Articular chondrocyte of knee joint (primary cell): ENCODE measurements at places on chromosomes 11 and 22. TPM values are rescaled to one million over a fixed set of nuclear protein-coding genes. Genes with fewer than 3 reads are reported as not detected.

Gene UQCR10
- total RNA-seq, result 36.1 and 39.9 TPM in 2 replicates

Gene APLNR
- total RNA-seq, result not detected in 2 replicates

Gene ENTHD1
- under 0.01 TPM in 1 of 2 replicates, not detected in the other for total RNA-seq

Gene KCNQ1OT1
- total RNA-seq, result 6.4 and 8.1 TPM in 2 replicates

Gene SYCE3
- not detected in 2 replicates for total RNA-seq

Gene FBLN1
- 99.8 and 101 TPM in 2 replicates for total RNA-seq

Gene OPCML
- 0.26 and 0.65 TPM in 2 replicates for total RNA-seq

Gene TAF1D
- 178 and 254 TPM in 2 replicates for total RNA-seq

Gene CDC42BPG
- under 0.01 TPM in 2 replicates for total RNA-seq

Gene MALAT1
- total RNA-seq, result 22,250 and 24,202 TPM in 2 replicates

Gene NF2
- total RNA-seq, result 120 TPM in 2 replicates

Gene MMP27
- total RNA-seq, result not detected in 2 replicates

Gene MEI1
- 2.5 and 3.2 TPM in 2 replicates for total RNA-seq

Gene LRP5
- total RNA-seq, result 20.0 and 21.6 TPM in 2 replicates

Gene C11orf91
- total RNA-seq, result not detected in 2 replicates
